CD4-positive, alpha-beta T cell treated with Interleukin-21 for 1 hour (primary cell): ENCODE measurements at places on chromosomes 7 and 10.

DNA sequence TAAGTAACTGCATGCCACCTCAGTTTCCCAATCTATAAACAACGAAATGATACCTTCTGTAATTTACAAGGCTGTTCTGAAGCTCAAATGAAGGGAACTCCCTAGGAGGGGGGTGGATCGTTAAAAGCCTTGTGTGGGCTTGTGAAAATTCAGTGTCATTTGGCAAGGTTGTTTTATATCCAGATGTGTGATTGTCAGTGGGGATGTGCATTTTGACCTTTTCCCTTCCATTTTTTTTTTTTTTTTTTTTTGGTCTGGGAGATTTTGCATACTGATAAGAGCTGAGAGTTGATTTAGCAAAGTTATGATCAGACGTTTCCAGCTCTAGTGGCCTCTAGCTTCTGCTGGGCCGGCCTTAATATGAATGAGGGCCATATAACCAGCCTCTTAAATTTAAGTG is 22.8 kb downstream of the CREB5 start:
- no peak for DNase-seq

- no peak for DNase-seq
Observed at GRCh38 chr7:64863969-64864368, 39.1 kb upstream of the ZNF273 start.

DNA sequence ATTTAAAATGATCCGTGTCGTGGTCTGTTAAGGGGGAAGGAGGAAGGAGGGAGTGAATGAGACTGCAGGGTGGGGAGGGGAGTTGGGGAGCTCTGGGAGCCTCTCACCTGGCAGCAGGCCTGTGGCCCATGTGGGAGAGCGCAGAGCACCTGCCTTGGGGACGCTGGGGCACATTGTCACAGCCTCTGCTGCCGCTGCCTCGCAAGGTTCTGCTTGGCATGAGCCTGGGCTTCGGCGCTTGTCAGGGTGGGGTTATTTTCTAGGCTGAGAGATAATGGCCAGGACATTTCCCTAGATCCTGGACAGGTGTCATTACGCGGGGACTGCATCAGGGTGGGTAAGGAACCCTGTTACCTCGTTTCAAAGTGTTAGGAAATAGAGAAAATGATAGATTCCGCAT is 2.2 kb upstream of the SUN1 start:
- DNase-seq = no peak

- DNase-seq = no peak
Observed at GRCh38 chr7:50782375-50783208, at the start of gene GRB10. GRB10 (minus strand) TSS chr7:50782896; CDS start chr7:50732322, 50,574 bp downstream.

- no peak for DNase-seq
Observed at GRCh38 chr7:94028768-94029167, 24.6 kb upstream of the BET1 start.

- DNase-seq = no peak
Observed at GRCh38 chr7:131508754-131509486, 47.5 kb downstream of the PODXL start.

DNA sequence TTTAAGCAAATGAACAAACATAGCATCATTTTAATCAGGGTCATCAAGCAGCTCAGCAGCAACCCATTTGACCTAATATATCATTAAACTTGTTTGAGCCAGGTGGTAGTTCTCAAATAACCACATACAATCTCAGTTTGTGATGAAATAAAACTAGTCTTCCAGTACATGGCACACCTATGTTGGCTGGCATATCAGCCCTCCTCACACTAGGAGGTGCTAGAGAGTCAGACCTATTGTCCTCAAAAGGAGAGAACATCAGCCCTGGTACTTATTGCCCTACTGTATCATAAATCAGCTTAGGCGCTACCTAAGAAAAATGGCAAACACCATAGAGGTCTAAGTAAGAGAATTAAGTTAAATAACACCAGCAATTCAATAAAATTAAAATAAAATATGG is 81.7 kb downstream of the CABCOCO1 start:
- DNase-seq = no peak

DNA sequence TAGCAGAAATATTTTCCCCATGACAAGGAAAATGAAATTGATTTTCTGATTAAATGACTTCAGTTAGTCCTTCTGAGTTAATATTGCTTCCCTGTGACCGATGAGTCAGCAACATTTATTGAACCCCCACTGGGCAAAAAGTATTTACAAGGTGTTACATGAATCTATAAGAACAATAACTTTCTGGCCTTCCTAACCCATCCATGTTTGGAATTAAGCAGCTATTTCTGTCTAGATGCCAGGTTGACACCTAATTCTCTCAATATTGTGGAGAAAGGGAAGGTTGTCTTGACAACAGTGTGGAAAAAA is 112.9 kb upstream of the JAZF1 start:
- DNase-seq = no peak

DNA sequence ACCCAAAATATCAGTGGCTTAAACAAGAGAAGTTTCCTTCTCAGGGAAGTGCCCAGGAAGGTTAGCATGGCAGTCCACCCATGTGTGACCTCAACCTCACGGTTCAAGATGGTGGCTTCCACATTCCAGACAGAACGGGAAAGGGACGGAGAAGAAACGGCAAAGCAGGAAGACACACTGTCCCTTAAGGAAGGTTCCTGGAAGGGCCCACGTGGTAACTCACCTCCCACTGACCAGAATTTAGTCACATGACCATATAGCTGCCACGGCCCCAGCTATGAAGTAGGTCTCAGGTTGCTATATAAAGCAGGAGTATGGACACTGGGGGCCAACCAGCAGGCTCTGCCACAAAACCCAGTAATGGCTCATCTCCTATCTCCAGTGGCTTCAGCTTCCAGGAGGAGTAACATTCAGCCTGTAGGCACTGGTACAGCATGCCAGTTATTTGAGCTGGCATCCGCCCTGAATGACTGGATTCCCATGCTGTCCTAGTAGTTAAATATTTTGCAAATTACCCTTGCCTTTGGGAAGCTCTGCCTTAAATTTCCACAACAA is 278.5 kb upstream of the KLF14 start:
- DNase-seq = no peak

- DNase-seq = no peak
Observed at GRCh38 chr10:130707389-130707979, 571.3 kb downstream of the GLRX3 start.

DNA sequence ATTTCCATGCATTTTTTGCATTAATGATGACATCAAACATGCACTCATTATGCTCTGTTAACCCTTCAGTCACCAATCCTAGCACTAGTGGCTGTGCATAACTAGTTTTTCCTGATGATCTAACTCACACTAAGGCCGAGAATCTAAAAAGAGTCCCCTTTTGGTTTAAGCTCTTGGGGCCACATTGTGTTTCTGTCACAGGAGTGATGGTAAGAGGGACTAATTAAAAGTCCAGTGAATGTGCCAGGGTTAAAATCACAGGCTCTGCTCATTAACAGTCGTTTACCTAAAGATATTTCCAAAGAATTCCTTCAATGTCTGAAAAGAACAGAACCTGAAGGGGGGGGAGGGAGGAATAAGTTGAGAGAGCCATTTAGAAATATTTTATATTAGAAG is 359.0 kb upstream of the ANKRD30A start:
- no peak for DNase-seq

GRCh38 chr10:70403483-70404035 is 386 bp upstream of the EIF4EBP2 start:
- no peak for DNase-seq

DNA sequence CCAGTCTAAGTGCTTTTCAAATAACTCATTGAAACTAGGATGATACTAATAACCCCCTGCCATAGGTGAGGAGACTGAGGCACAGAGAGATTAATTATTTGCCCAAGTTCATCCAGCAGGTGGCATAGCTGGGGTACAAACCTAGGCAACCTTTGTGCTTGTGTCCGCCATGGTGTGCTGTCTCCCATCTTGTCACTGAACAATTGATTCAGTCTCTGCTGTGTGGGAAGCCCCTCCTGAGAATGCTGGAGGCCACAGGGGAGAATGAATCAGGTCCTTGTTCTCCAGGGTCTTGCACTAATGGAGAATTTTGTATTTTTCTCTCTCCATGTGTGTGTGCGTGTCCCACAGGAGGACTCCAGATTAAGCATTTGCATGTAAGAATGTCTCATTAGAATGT is 15.8 kb upstream of the TMEM236 start:
- DNase-seq = no peak

DNA sequence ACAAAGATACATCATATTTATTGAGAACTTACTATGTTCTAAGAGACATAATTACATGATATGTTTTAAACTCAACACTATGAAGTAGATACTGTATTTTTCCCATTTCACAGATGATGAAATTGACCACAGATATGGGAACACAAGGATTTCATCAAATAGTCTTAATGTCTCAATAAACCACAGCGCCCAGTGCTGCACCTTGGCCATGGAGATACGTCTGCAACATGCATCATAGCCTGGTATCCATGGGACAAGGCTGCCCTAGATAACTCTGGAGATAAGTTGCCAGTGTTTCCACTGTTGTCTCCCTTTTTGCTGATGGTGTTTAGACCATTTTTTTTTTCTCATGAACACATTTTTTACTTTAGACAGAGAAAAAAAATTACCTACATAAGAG is 97.5 kb downstream of the GNAT3 start:
- DNase-seq = no peak

DNA sequence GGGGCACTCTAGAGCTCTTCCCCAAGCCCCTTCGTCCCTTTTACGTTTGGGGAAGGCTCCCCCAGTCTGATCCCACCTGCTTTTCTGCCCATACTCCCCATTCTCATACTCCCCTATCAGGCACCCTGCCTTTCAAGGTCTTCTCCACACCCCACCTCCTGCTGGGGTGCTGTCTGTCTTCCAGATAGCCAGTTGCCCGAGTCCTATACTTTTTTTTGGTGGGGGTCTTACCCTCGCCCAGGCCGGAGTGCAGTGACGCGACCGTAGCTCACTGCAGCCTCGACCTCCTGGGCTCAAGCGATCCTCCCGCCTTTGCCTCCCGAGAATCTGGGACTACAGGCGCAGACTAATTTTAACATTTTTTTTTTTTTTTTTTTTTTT is 775 bp upstream of the ABHD11 start:
- DNase-seq = no peak
